ENCODE measurements at places on chromosomes 1 and 21. TPM values are rescaled to one million over a fixed set of nuclear protein-coding genes. Genes with fewer than 3 reads are reported as not detected.

DNA sequence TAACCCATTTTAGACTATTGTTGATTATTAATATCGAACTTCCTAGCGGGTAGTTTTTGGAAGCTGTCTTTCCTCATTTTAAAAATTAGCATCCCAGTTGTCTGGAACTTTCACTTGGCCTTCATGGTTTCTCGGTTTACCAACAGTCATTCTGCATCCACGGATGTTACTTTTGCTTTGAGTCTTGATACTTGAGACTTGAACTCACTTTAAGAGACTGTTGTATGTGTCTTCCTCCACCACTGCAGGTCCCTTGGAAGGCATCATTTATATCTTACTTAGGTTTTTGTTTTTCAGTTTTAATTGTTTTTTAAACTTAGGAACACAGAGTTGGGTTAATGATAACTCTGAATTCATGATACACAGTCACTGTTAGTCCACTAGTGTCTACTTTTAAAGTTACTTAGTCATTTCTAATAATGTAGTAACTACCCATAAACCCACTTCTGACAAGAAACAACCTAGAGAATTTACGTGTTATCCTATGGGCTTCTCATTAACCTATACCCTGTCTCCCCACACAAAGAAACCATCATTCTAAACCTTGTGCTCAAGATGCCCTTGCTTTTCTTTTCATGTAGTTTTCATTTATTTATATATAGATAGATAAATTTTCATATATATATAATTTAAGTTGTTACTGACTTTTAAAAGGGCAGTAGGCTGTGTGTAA, 152.6 kb downstream of the ZP4 start:
- H3K27me3 ChIP-seq: no peaks in the 10 kb centered on the region
- no peak overlapping the region for H3K4me3 ChIP-seq
- DNase-seq: no peak
- H3K27ac ChIP-seq: no peak overlapping the region
- peaks cover 8% of the 10 kb centered on the region for H3K4me1 ChIP-seq
- H3K36me3 ChIP-seq: no peaks in the 10 kb centered on the region

The PAQR7 gene
- 4.1 TPM for total RNA-seq

- no peak overlapping the region for H3K4me3 ChIP-seq
- no peak for DNase-seq
- H3K27me3 ChIP-seq: peaks cover 12% of the 10 kb centered on the region
- H3K36me3 ChIP-seq: no peaks in the 10 kb centered on the region
- peaks cover 4% of the 10 kb centered on the region for H3K4me1 ChIP-seq
These were observed 128.1 kb upstream of the ZNF648 start for GRCh38 chr1:182189535-182190066.

DNA sequence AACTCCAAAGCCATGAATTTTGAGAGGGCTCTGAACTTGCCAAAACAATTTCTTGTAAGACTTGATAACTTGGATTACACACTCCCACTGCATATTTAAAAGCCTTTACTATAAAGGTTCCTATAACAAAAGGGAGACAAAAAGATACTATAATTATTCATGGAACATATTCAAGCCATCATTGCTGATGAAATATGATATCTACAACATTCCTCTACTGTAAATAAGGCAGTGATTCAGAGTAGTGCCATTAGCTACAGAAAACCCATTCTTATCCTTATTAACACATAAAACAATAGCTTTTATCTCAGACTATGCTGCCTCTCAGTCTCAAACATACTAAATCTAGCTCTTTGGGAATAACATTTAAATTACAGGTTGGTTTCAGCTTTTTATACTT, 675.5 kb upstream of the CXADR start:
- H3K27ac ChIP-seq: no peak overlapping the region
- no peaks in the 10 kb centered on the region for H3K36me3 ChIP-seq
- no peaks in the 10 kb centered on the region for H3K27me3 ChIP-seq
- no peaks in the 10 kb centered on the region for H3K4me1 ChIP-seq

The AADACL3 gene
- not detected for total RNA-seq

- no peak overlapping the region for H3K4me3 ChIP-seq
- DNase-seq: no peak
- no peak overlapping the region for H3K27ac ChIP-seq
- no peaks in the 10 kb centered on the region for H3K4me1 ChIP-seq
- no peaks in the 10 kb centered on the region for H3K36me3 ChIP-seq
These were observed 18.3 kb upstream of the S100A2 start for GRCh38 chr1:153583976-153584375.

DNA sequence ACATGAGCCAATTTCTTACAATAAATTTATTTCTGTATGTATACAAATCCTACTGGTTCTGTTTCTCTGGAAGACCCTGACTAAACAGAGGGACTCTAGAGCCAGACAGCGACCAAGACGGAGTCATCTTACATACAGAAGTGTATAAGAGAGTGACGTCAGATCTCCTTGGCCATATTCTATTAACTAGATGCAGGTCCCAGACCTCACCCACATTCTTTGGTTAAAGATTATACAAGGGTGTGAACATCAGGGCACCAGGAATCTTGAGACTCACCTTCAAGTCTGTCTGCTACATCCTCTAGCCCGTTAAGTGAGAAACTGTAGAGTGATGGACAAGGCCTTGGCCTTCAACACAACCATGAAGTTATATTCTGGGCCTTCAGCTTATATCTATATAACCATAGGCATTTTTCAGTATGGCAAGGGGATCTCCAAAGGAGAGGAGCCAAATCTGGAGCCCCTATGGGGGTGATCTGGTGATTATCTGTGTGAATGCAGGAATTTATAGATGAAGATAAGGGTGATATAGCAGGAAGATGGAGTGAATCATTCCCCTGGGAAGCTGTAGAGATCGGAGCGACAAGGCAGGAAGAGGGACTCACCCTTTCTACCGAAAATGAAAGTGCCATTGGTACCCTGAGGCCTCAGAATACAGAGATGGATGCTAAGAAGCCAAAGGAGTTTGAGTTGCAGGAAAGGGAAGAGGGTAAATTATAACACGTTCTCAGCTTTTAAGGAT, 83.9 kb downstream of the ADAMTS1 start:
- H3K4me3 ChIP-seq: no peak overlapping the region
- H3K27ac ChIP-seq: no peak overlapping the region
- H3K36me3 ChIP-seq: no peaks in the 10 kb centered on the region
- no peak for DNase-seq
- no peaks in the 10 kb centered on the region for H3K4me1 ChIP-seq
- H3K27me3 ChIP-seq: peaks cover 3% of the 10 kb centered on the region

- H3K36me3 ChIP-seq: no peaks in the 10 kb centered on the region
- H3K27me3 ChIP-seq: no peaks in the 10 kb centered on the region
- no peak overlapping the region for H3K27ac ChIP-seq
- H3K4me1 ChIP-seq: no peaks in the 10 kb centered on the region
- no peak overlapping the region for H3K4me3 ChIP-seq
- no peak for DNase-seq
These were observed 2.0 kb downstream of the TFF2 start for GRCh38 chr21:42348762-42349161.

- H3K27ac ChIP-seq: no peak overlapping the region
- H3K4me1 ChIP-seq: no peaks in the 10 kb centered on the region
- H3K27me3 ChIP-seq: peaks cover 4% of the 10 kb centered on the region
- no peak for DNase-seq
- H3K36me3 ChIP-seq: no peaks in the 10 kb centered on the region
These were observed 392.6 kb upstream of the VAMP3 start for GRCh38 chr1:7378346-7379130.

The ZNF695 gene
- 0.99 TPM for total RNA-seq

The CSMD2 gene
- not detected for total RNA-seq

GRCh38 chr1:2379733-2380404, 11.5 kb downstream of the MORN1 start:
- no peak overlapping the region for H3K4me3 ChIP-seq
- no peak overlapping the region for H3K27ac ChIP-seq
- no peak for DNase-seq
- H3K27me3 ChIP-seq: no peaks in the 10 kb centered on the region
- H3K4me1 ChIP-seq: no peaks in the 10 kb centered on the region

DNA sequence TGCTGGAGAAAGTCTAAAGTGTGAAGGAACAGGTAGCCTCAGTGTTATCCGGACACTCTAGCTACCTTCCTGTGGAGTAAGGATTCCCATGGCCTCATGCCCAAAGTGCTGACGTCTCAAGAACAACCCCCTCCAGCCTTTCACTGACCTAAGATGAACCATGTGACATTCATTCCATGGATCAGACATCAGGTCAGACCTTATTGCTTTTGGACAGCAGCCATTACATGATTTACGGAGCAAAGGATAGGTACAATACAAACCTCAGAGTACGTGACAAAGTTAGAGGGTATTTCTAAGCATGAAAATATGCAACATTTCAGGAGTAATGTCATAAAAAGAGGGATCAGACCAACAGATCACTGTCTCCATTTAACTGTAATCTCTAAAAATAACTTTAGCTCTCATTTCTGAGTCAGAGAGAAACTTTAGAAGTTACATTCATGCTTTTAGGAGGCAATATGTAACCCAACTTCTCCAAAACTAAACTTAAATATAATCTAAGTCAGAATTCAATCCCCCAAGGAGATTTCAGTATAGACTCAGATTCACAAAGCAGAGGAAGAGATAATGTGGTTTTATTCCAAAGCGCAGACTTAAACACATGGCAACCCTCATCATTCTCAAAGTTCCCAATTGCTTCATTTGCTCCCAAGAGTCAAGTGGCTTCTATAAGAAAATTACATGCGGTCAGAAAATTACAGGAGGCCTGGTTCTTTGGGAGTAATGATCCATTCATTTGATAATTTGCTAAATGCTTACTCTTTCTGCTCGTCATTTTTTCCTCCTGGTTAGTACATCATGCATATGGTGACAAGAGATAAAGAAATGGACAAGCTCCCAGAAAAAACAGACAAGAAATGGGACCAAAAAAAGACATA, 280.4 kb downstream of the SETD4 start:
- DNase-seq: no peak
- peaks cover 12% of the 10 kb centered on the region for H3K27me3 ChIP-seq
- no peak overlapping the region for H3K4me3 ChIP-seq
- H3K4me1 ChIP-seq: no peaks in the 10 kb centered on the region
- no peak overlapping the region for H3K27ac ChIP-seq

The TMEM61 gene
- total RNA-seq: not detected

The FHAD1 gene
- not detected for total RNA-seq

The SYCP1 gene
- not detected for total RNA-seq

DNA sequence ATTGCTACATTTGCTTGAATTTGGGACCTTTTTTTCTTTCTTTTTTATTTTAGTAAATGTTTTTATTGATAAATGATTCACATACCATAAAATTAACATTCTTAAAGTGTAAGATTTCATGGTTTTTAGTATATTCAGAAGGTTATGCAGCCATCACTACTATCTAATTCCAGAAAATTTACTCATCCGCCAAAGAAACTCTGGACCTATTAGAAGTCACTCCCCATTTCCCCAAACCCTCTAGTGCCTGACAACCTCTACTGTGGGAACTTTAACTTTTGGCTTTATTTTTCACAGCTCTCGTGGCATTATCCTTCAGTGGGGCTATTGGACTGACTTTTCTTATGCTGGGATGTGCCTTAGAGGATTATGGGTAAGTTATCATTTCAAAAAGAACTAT, 4.5 kb downstream of the LEPR start:
- no peak overlapping the region for H3K4me3 ChIP-seq
- peaks cover 25% of the 10 kb centered on the region for H3K36me3 ChIP-seq
- no peak overlapping the region for H3K27ac ChIP-seq
- no peaks in the 10 kb centered on the region for H3K27me3 ChIP-seq
- peaks cover 12% of the 10 kb centered on the region for H3K4me1 ChIP-seq
- no peak for DNase-seq

DNA sequence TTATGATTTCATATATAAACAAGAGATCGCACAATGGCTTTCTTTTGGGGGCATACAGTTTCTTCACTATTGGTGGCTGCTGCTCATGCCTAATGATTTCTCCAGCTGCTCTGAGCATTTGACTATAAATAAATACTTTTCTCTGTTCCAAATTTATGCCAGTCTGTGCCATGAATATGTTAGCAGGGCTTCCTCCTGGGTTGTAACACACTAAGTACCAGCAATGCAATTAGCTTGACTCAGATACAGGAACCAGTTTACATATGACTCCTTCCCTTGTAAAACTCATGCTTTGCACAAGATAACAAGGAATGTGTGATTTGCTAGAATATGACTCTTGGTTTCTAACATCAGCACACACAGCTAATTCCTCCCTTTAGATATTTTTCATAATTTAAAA, 1629.7 kb downstream of the NCAM2 start:
- no peaks in the 10 kb centered on the region for H3K27me3 ChIP-seq
- H3K27ac ChIP-seq: no peak overlapping the region
- no peak overlapping the region for H3K4me3 ChIP-seq
- H3K4me1 ChIP-seq: no peaks in the 10 kb centered on the region
- no peak for DNase-seq
- no peaks in the 10 kb centered on the region for H3K36me3 ChIP-seq

GRCh38 chr1:99326215-99326949, 62.1 kb downstream of the PLPPR4 start:
- H3K36me3 ChIP-seq: no peaks in the 10 kb centered on the region
- H3K4me1 ChIP-seq: no peaks in the 10 kb centered on the region
- H3K4me3 ChIP-seq: no peak overlapping the region
- H3K27me3 ChIP-seq: no peaks in the 10 kb centered on the region

The OR2T6 gene
- total RNA-seq: not detected

GRCh38 chr1:28190996-28191645, 14.6 kb upstream of the PTAFR start:
- no peak for DNase-seq
- no peaks in the 10 kb centered on the region for H3K4me1 ChIP-seq

DNA sequence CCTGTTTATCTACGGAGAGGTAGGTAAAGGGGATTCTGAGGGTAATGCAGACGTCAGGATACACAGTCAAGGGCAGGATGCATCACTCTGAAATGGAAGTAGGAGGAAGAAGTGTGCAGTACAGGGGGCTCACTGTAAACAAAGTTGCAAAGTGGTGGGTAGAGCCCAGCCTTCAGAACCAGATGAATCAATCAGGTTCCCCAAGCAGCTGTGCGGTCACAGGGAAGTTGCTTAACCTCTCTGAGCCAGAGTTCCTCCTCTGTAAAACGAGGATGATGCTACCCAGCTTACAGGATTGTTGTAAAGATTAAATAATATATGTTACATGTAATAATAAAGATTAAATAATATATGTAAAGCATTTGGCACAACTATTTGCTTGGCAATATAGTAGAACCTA, 13.5 kb upstream of the MYOM3 start:
- no peak overlapping the region for H3K4me3 ChIP-seq
- H3K36me3 ChIP-seq: no peaks in the 10 kb centered on the region
- no peaks in the 10 kb centered on the region for H3K4me1 ChIP-seq

GRCh38 chr1:232662910-232663309, 33.0 kb upstream of the SIPA1L2 start:
- DNase-seq: no peak
- H3K27ac ChIP-seq: no peak overlapping the region
- peaks cover 12% of the 10 kb centered on the region for H3K27me3 ChIP-seq

GRCh38 chr1:2300851-2301606, 72.9 kb downstream of the SKI start:
- H3K27me3 ChIP-seq: no peaks in the 10 kb centered on the region
- H3K27ac ChIP-seq: peak overlapping the region; percentile 98
- peaks cover 26% of the 10 kb centered on the region for H3K36me3 ChIP-seq
- peak; percentile 95 for DNase-seq
- peaks cover 53% of the 10 kb centered on the region for H3K4me1 ChIP-seq
- H3K4me3 ChIP-seq: peak overlapping the region; percentile 75

All from activated CD4-positive, alpha-beta memory T cell treated with anti-CD3 and anti-CD28 coated beads for 36 hours (primary cell).